ENCODE measurements at places on chromosomes 12 and 14. TPM values are rescaled to one million over a fixed set of nuclear protein-coding genes. Genes with fewer than 3 reads are reported as not detected.

The KRT6C gene
- not detected for total RNA-seq

The PARPBP gene
- total RNA-seq = 11.2 TPM

The MYF5 gene
- total RNA-seq = not detected

The OTOGL gene
- not detected for total RNA-seq

The ARF3 gene
- 91.0 TPM for total RNA-seq

The CISTR gene
- not detected for total RNA-seq

The DENND5B gene
- total RNA-seq = 5.6 TPM

The ZNF10 gene
- total RNA-seq = 5.6 TPM

The KCNA1 gene
- total RNA-seq = not detected

The DPF3 gene
- 4.5 TPM for total RNA-seq

The SLC35F4 gene
- total RNA-seq = not detected

The CCDC38 gene
- total RNA-seq = not detected

The TEAD4 gene
- 16.2 TPM for total RNA-seq

The SMARCD1 gene
- 56.8 TPM for total RNA-seq

The POTEG gene
- total RNA-seq = not detected

The TBX5 gene
- total RNA-seq = 101 TPM

The PRB2 gene
- total RNA-seq = not detected

The ANG gene
- 7.9 TPM for total RNA-seq

The NELL2 gene
- total RNA-seq = not detected

The ZNF140 gene
- total RNA-seq = 13.7 TPM

The CMA1 gene
- not detected for total RNA-seq

The TMBIM4 gene
- 69.7 TPM for total RNA-seq

The SLC39A9 gene
- total RNA-seq = 76.2 TPM

The BEST3 gene
- not detected for total RNA-seq

The MMP17 gene
- total RNA-seq = 18.1 TPM

The C1QL4 gene
- total RNA-seq = 0.88 TPM
